NCI-H187 (cell line): ENCODE measurements at places on chromosomes 11 and 22.

DNA sequence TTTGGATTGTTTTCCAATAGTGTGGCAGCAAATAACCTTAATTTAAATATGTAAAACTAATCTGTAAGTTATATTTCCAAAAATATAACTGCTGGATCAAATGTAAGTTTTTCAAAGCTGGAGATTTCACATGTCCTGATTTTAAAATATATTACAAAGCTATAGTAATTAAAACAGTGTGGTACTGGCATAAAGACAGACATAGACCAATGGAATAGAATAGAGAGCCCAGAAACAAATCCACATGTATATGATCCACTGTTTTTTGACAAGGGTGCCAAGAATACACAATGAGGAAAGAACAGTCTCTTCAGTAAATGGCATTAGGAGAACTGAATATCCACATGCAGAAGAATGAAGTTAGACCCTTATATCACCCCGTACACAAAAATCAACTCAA, 4.0 kb downstream of the OR4X2 start:
- DNase-seq, result no peak

DNA sequence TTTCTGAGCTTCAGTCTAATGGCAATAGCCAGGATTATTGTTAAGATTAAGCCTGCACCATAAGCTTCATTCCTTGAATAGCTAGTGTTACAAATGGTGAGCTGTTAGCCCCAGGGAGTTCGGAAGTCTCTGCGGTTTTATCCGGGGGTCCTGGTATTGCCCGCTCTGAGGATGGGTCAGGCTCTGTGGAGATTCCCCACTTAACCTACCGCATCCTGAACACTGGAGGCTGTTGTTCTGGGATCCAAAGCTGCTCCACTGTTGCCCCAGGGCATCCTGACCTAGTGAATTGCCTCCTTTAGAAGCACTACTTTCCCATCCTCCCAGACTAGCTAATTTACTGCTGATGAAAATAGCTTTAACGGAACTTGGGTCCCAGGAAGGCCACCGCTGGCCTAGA, 14.5 kb upstream of the PEX26 start:
- no peak for DNase-seq

DNA sequence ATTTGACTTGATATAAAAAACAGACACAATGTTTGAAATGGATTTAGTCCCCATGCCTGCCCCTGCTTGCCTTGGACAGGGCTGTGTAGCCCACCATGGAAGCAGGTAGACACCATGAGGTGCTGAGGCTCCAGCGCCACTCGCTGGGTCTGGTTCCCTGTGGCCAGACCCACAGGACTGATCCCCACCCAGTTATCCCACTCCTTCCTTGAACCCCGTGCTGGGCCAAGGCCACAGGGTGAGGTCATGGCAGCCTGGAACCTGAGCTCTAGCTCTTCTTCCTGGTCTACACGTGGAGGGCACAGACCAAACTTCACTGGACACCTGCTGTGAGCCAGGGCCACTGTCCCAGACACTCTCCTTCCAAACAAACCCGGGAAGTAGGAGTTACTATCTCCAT, 42.5 kb downstream of the GAB4 start:
- DNase-seq, result no peak

DNA sequence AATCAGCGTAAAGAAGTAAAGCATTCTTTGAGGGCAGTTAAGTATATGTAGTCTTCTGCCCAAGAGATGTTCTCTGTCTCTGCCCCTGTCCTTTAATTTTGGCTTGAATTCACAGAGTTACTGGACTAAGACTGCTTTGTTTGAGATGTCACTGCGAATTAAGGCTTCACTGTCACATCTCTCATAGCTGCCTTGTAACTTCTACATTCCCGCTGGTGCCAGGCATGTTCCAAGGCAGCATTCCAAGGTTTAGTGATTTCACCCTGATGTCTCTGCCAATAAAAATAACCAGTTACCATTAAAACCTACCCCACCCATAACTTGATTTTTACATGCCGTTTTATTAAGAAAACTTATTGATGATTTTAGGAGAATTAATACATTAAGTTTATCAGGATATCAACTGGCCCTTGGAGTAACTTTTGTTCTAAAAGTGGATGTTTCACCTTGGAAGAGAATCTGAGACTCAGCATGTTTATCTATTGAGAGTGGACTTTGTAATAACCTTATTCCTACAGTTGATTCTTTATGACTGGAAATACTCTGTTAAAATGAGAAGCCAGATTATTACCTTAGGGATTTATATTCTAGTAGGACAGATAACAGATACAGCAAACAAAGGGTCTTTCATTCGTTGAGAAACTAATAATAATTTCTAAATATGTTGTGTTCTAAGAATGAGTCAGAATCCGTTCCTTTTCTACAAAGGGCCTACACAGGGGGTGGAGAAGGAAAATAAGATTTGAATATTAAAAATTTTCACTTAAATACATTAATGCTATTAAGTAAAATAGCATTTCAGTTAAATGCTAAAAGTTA, 110.2 kb downstream of the UVRAG start:
- DNase-seq, result no peak

- no peak for DNase-seq
Observed at GRCh38 chr11:69260622-69261021, 33.3 kb upstream of the MYEOV start.

- peak; percentile 68 for DNase-seq
Observed at GRCh38 chr11:119196833-119197483, 9.2 kb upstream of the CBL start.

DNA sequence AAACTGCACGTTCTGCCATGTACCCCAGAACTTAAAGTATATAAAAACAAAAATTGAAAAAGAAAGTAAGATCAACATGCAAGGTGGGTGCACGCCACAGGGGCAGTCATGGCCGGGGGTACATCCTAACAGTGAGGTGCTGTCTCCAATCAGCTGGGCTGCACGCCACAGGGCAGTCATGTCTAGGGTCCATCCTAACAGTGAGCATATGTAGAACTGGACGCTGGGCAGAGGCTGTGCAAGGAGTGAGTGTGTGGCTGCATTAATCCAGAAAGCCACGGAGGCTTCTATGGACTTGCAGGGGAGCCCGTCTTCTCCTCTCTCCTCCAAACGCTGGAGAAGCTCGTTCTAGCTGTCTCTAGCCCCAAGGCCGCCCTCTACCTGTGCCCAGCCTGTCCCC, 1105.0 kb downstream of the BRD1 start:
- DNase-seq, result no peak

DNA sequence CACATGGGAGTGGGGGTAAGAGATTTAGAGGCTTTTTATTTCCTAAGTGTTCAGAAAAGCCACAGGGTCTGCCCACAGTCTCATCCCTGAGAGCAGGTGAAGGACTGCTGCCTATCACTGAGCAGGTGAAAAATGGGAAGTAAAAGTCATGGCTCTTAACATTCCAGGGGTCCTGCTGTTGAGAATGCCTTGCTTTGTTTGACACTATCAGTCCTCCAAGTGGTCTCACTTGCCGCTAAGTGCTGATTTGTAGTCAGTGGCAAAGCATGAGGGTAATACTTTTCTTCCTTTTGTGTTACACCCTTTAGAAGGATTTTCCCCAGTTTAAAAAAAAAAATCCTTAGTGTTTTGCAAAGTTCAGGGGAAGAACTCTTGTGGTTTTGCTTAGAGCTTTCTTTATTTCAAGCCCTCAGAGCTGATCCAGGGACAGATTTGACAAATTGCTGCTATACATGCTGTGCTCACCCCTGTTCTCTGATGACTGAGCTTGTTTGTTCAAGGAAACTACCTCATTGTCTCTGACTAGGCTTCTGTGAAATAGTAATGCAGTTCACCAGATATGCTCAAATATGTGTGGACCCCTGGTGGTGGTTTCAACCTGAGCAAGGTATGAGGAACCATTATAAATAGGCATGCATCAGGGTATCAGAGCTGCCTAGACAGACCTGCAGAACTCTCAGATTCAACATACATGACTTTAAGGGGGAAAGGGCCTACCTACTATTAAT, 141.0 kb downstream of the ARHGAP42 start:
- no peak for DNase-seq

DNA sequence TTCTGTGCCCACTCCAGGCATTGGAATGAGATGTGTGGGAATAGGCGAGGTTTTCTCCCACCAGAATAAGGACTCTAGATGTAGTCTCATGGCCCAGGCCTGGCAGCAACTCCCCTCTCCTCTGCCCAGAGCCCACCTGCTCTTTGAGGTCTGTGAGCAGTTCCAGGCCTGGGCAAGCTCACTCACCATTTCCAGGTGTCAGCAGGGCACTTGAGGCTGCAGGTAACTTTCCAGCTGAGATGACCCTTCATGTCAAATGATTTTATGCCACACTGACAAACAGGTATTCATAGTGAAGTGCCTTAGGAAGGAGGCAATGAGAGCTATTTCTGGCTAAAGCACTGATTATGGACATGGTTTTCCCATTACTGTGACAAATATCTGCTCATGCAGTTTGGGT, 123.3 kb upstream of the CCDC90B start:
- DNase-seq, result no peak

DNA sequence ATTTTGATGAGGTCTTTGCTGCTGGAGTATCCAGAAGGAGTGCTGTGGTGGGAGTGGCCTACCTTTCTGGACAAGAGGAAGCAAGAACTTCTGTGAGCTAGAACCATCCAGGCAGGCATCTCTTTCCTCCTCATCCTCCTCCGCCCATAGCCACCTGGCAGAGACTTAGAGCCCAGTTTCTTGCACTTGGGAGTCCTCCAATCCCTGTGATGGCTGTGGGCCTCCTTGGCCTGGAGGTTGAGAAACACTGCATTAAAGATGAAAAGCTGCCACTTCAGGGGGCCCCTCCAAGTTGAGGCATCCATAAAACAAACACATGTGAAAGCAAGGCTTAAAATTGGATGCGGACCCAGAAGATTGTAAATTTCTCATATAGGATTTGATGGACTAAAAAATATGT, 110.3 kb downstream of the ZBTB16 start:
- DNase-seq, result no peak

- DNase-seq, result no peak
Observed at GRCh38 chr11:73559743-73560142, 38.2 kb downstream of the FAM168A start.

GRCh38 chr11:25863986-25864385, 467.9 kb upstream of the ANO3 start:
- DNase-seq, result no peak

GRCh38 chr11:28728666-28729065, 620.5 kb downstream of the METTL15 start:
- DNase-seq, result no peak

- DNase-seq, result no peak
Observed at GRCh38 chr11:9656864-9657263, 7.0 kb upstream of the SWAP70 start.

DNA sequence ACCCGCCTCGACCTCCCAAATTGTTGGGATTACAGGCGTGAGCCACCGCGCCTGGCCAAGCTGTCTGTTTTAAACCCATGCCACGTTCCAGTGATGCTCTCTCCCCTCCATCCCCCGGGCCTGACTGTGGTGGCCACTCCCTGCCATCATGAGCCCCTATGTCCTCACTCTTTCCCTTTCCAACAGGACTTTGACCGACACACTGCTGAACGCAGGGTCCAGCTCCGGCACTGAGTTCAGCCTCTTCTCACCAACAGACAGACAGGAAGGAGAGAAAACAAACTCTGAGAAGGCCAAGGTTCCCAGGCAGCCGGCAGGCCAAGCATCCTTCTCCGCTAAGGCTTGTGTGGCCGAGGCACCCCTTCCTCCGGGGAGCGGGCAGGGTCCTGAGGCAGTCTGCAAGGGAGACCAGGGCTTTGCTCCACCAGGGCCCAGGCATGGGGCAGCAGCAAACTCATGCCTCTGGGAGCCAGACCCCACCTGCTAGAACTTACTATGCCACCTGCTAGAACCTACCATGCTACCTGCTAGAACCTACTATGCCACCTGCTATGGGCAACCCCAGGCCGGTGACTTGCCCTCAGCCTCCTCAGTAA, 152.7 kb downstream of the CRYBB2 start:
- no peak for DNase-seq

- peak; percentile 56 for DNase-seq
Observed at GRCh38 chr22:38873469-38874411, 1.7 kb upstream of the CBX6 start.

GRCh38 chr11:111539426-111540113, 950 bp upstream of the LAYN start:
- no peak for DNase-seq

- DNase-seq, result no peak
Observed at GRCh38 chr11:45993531-45994001, 71.1 kb downstream of the LARGE2 start.

DNA sequence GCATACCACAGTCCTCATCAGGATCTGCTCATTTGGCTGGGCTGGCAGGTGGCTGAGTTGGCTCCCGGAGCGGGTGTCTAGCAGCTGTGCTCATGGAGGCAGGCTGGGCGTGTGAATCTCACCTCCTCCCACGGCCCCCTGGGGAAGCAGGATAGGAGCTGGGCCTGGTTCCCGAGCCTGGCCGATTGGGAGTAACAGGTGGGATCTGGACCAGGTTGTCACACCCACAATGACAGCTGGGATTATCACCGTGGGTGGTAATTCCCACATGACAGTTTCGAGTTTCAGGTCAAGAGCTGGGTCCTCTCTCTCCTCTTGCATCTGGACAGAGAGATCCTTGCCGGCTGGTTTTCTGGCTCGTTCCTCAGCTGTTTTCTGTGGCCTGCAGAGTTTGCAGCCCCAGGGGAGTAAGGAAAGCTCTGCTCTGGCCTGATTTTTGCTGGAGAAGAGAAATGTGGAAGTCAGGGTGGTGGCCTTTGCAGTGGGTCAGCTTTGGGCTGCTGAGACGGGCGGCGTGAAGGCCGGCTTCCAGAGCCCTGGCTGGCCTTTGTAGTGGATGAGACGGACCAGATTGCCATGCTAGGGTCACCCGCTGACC, 57.0 kb downstream of the BCR start:
- peak; percentile 34 for DNase-seq

- peak; percentile 45 for DNase-seq
Observed at GRCh38 chr11:111081021-111081511, 164.5 kb upstream of the POU2AF2 start.

- no peak for DNase-seq
Observed at GRCh38 chr22:37618674-37619073, 10.0 kb downstream of the GGA1 start.

- no peak for DNase-seq
Observed at GRCh38 chr11:65506772-65507505, 8.1 kb downstream of the MALAT1 start.

- no peak for DNase-seq
Observed at GRCh38 chr22:31106001-31106571, 1.3 kb downstream of the SELENOM start.

- no peak for DNase-seq
Observed at GRCh38 chr22:42913874-42914510, 56.9 kb upstream of the ARFGAP3 start.

DNA sequence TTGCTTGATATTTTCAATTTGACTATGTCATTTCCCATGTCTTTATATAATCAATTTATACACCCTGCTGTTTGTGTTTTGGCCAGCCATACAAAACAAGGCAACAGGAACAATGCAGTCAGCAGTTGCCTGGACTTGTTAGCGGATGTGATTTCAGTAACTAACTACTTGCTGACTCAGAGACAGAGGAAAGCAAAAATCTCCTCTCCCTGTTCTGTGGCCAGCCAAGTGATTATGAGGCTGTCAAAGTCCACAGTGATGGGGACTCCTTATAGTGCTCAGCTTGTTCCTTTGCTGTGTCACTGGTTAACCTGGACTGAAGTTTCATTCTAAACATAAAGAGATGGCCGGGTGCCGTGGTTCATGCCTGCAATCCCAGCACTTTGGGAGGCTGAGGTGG, 32.6 kb upstream of the APLP2 start:
- DNase-seq, result no peak

GRCh38 chr11:48107188-48107704, 109.4 kb upstream of the OR4B1 start:
- no peak for DNase-seq
